Astrocyte (in vitro differentiated cells and primary cell): ENCODE measurements at places on chromosomes 7 and 10. TPM values are rescaled to one million over a fixed set of nuclear protein-coding genes. Genes with fewer than 3 reads are reported as not detected.

- H3K27me3 ChIP-seq: no peaks in the 10 kb centered on the region
- no peak overlapping the region for H3K4me3 ChIP-seq
- H3K36me3 ChIP-seq: no peaks in the 10 kb centered on the region
Measured at GRCh38 chr10:18293536-18294510, 153.6 kb downstream of the CACNB2 start.

DNA sequence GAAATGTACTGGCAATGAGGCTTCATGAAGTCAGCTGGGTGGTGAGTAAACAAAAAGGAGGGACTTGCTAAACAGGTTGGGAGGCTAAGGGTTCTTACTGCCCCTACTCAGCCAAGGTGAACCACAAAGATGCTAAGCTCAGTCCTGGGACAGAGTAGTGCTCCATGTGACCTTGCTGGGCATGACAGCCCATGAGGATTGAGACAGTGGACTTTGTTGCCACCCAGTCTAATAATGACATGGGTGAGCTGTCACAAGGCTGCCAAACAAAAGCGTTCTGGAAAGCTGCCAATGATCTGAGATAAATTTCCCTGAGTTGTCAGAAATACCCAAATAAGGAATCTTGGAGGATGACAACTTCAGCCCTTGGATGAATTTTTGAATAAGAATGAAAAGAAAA is 75.2 kb downstream of the CLEC2L start:
- no peak overlapping the region for H3K27ac ChIP-seq
- DNase-seq: no peak
- peaks cover 59% of the 10 kb centered on the region for H3K36me3 ChIP-seq
- no peak overlapping the region for H3K4me3 ChIP-seq
- H3K4me1 ChIP-seq: no peaks in the 10 kb centered on the region
- no peaks in the 10 kb centered on the region for H3K27me3 ChIP-seq

DNA sequence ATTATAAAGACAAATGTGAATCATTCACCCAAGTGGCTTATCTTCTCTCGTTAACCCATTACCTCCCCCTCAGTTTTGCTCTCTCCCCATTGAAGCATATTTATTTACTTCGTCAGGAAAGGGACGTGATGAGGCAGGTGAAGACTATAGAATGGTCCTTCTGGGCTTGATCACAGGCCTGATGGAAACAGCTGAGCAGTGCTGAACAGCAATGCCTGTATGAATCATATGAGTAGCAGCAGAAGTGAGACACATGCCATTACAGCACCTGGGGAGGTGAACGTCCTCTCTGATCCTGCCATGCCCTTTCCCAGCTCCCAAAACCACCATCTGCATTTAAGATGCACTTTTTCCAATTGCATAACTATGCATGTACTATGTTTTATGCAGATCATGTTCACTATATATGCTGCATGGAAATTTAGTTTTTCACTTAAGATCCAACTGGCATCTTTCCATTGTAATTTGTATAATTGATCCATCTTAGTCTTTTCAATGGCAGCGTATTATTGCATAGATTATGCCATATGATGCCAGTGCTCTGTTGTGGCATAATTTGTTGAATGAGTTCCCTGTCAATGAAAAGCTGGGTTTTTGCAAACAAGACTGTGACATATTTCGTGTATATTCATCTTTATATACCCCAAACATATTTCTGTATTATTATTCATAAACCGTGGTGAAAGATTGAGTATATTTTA is 105.3 kb downstream of the CXCL12 start:
- DNase-seq: peak; percentile 59
- no peaks in the 10 kb centered on the region for H3K4me1 ChIP-seq
- no peaks in the 10 kb centered on the region for H3K36me3 ChIP-seq
- H3K27ac ChIP-seq: no peak overlapping the region
- H3K4me3 ChIP-seq: no peak overlapping the region
- H3K27me3 ChIP-seq: peaks cover 3% of the 10 kb centered on the region

DNA sequence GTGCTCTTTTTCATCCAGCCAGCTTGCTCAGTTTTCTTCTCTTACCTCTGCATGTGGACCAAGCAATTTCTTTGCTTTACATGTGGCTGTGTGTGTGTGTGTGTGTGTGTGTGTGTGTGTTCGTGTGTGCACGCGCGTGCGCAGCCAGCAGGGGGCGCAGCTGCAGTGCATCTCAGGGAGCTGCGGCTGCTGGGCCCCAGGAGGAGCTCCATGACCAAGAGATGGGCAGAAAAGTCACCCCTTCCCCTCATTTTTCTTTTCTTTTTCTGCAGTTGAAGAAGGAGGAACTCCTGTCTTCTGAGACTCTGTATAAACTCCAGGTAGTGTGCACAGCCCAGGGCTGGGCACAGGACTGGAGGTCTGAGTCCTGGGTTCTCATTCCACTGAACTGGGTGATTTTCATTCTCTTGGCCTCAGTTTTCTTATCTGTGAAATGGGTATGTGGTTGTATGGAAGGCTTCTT is 41.8 kb downstream of the BLNK start:
- H3K36me3 ChIP-seq: no peaks in the 10 kb centered on the region
- H3K4me1 ChIP-seq: no peaks in the 10 kb centered on the region

- H3K4me3 ChIP-seq: no peak overlapping the region
Measured at GRCh38 chr10:75505293-75505692, 73.9 kb downstream of the LRMDA start.

DNA sequence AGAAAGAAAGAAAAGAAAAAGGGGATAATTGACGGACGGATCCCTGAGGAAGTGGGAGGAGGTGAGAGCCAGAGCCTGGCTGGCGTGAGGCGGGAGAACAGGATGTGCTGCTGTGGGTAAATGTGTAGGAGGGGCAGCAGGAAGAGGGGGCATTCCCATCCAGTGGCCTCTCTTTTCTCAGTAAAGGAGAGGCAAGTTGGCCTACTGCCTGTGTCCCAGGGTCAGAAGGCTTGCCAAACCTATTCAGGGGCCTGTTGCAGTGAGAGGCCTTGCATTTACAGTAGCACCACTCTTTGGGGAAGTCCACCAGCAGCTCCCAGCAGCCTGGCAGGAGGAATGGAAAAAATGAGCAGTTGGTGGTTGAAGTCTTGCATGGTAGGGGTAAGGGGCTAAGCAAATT is 26.6 kb upstream of the ASCC1 start:
- peak; percentile 64 for DNase-seq
- peaks cover 10% of the 10 kb centered on the region for H3K4me1 ChIP-seq
- no peaks in the 10 kb centered on the region for H3K27me3 ChIP-seq
- H3K4me3 ChIP-seq: no peak overlapping the region
- no peaks in the 10 kb centered on the region for H3K36me3 ChIP-seq

GRCh38 chr10:70678250-70678635 is 5.9 kb downstream of the ADAMTS14 start:
- no peak overlapping the region for H3K27ac ChIP-seq
- H3K36me3 ChIP-seq: peaks cover 2% of the 10 kb centered on the region
- H3K4me3 ChIP-seq: no peak overlapping the region
- H3K27me3 ChIP-seq: no peaks in the 10 kb centered on the region
- no peak for DNase-seq

GRCh38 chr10:2335626-2336025 is 598.3 kb upstream of the ADARB2 start:
- H3K4me3 ChIP-seq: no peak overlapping the region
- H3K27ac ChIP-seq: no peak overlapping the region
- DNase-seq: no peak
- H3K36me3 ChIP-seq: no peaks in the 10 kb centered on the region
- no peaks in the 10 kb centered on the region for H3K4me1 ChIP-seq

GRCh38 chr7:21149809-21150208 is 278.1 kb upstream of the SP4 start:
- no peaks in the 10 kb centered on the region for H3K27me3 ChIP-seq
- no peaks in the 10 kb centered on the region for H3K4me1 ChIP-seq
- H3K36me3 ChIP-seq: no peaks in the 10 kb centered on the region
- no peak for DNase-seq
- no peak overlapping the region for H3K4me3 ChIP-seq

DNA sequence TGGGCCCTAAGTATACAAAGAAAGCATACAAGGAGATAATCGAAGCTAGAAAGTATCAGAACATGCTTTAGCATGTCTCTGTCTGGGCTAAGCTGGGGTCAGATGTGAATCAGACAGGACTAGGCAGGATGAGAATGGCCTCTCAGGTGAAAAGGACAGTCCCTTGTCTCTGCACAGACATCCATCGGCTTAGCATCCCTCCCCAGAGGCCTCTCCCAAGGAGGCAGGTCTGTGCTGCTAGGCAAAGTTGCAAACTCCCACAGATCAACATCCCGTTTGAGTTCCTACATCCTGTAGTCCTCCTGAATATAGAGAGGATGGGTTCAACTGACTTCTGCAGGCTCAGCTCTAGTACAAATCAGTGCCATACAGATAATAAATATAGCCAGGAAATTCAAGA is 24.5 kb downstream of the CHST15 start:
- H3K4me1 ChIP-seq: peaks cover 12% of the 10 kb centered on the region
- no peak overlapping the region for H3K4me3 ChIP-seq
- no peak overlapping the region for H3K27ac ChIP-seq
- no peak for DNase-seq
- H3K36me3 ChIP-seq: no peaks in the 10 kb centered on the region

DNA sequence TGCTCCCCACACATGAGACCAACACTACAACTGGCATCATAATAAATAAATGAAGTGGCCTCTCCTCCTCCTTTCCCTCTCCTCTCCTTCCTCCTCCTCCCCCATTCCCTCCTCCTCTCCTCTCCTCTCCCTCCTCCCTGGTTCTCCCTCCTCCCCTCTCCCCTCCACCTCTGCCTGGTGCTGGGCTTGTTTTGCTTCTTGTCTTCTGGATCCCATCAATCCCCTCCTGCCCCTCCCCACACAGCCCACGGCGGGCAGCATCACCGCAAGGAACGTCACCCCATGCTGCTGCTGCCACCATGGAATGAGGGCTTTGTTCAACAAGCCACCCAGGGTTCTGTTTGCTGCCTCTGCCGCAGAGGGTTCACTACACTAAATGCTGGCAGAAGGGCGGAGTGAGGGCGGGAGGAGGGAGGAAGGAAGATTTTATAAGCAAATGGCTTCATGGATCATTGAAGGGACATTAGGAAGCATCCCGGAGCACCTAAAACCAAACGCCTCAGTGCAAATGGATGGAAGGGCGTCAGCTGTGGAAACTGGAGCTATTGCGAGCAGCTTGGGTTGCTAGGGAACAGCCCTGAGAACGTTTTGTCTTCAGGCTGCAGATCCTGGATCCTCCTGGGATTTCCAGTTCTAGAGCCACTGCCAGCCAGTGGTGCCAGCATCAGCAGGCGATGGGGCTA is 379.7 kb upstream of the ZMIZ1 start:
- H3K27me3 ChIP-seq: no peaks in the 10 kb centered on the region
- H3K4me1 ChIP-seq: peaks cover 6% of the 10 kb centered on the region
- no peaks in the 10 kb centered on the region for H3K36me3 ChIP-seq

DNA sequence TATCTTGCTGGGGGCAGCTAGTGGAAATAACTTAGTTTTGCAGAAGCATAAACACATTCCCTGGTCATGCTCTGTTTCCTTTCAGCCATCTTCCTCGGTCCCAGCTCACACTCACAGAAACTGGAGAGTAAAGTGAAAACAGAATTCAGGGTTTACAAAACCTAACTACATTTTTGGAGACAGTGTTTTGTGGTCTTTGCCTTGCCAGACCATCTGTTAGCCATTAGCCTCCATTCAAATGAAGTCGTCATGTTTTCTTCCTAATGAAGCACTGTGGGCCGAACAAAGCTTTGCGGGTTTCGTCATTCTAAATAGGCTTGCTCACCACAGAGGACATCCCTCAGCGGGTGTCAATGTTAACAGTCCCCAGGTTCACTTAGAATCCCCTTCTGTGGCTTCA is 214.6 kb upstream of the TMEM72 start:
- peak; percentile 86 for DNase-seq
- no peak overlapping the region for H3K4me3 ChIP-seq
- peaks cover 9% of the 10 kb centered on the region for H3K4me1 ChIP-seq
- H3K27me3 ChIP-seq: no peaks in the 10 kb centered on the region
- H3K27ac ChIP-seq: peak overlapping the region; percentile 16

DNA sequence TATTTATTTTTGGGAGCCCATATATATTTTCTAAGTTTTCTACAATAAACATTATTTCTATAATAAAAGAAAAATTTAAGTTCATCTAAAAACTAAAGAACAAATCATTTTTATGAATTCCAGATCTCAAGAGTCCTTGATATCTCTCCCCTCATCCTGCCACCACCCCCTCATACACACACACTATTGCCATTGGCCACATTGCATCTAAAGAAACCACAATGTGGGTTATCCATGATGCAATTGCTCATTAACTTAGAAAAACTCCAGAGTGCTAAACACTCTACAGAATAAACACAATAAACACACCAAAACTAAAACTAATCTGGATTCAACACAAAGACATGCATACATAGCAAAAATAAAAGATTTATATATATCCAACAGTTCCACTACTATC is 37.8 kb downstream of the FAM13C start:
- H3K27me3 ChIP-seq: no peaks in the 10 kb centered on the region
- no peak overlapping the region for H3K4me3 ChIP-seq
- H3K36me3 ChIP-seq: no peaks in the 10 kb centered on the region
- H3K27ac ChIP-seq: no peak overlapping the region

DNA sequence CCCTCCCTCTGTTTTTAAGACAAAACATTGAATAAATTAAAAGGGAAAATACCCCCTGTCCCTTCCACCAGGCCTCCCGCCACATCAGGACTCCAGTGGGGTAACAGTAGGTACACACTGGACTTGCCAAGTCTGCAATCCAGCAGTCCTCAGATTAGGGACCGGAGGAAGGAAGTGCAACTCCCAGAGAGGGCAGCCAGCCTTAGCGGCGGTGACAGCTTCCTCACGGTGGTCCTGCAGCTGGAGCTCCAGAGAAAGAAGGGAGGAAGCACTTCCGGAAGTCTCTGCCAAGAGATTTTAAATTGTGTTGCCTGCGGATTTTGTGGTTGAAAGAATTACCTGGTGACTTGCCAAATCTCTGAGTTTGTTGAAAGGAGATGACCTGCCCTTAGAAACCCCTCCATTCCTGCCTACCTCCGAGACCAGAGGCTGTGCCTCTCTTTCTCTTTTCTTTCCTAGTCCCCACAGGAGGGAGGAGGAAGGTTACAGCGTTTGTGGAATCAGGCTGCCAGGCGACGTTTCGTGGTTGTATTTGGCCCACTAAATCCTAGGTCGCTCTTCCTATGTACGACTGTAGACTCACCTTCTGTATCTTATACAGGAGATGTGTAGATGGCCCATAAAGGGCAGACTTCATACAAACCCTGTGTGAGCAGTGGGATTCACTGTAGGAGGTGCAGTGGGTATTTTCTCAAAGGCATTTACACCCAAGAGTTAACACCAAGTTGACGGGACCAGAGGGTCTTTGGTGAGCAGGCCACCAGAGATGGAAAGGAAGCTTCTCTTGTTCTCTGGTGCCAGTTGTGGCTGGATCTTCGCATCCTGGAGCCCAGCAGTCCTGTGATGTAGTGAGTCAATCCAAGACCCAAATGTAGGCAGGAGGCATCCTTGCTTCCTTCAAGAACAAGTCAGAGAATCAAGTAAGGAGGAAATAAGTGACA is 77.9 kb downstream of the INSIG1 start:
- no peak overlapping the region for H3K27ac ChIP-seq
- DNase-seq: peak; percentile 3
- peaks cover 12% of the 10 kb centered on the region for H3K4me1 ChIP-seq

- H3K4me1 ChIP-seq: peaks cover 48% of the 10 kb centered on the region
- no peak for DNase-seq
- peaks cover 9% of the 10 kb centered on the region for H3K36me3 ChIP-seq
Measured at GRCh38 chr7:129851809-129852208, 101.0 kb downstream of the UBE2H start.

GIMAP4 gene
- total RNA-seq: not detected in 2 replicates

PPP1R3A gene
- total RNA-seq: not detected in 2 replicates

GARIN1A gene
- total RNA-seq: 2.7 and 5.9 TPM in 2 replicates
